AG08396 (cell line): ENCODE measurements at places on chromosomes 11 and 22.

DNA sequence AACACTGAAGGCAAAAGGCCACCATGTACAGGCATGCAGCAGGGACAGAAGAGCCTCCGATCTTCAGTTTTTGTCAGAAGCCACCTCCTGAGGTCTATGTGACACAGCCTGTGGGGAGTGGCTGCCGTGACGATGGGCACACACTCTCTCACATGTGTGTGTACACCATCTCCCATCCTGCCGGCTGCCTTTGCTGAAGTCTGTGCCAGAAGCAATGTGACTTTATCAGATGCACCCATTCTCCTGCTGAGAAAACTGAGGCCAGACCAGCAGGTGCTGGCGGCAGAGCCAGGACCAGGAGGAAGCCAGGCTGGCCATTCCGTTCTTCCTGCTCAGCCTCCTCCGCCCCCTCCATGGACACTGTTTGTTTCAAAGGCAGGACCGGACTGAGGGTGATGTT, 16.7 kb downstream of the SHANK2 start:
- no peak for DNase-seq

GRCh38 chr22:47484960-47485569, 722.6 kb downstream of the TBC1D22A start:
- DNase-seq: no peak

DNA sequence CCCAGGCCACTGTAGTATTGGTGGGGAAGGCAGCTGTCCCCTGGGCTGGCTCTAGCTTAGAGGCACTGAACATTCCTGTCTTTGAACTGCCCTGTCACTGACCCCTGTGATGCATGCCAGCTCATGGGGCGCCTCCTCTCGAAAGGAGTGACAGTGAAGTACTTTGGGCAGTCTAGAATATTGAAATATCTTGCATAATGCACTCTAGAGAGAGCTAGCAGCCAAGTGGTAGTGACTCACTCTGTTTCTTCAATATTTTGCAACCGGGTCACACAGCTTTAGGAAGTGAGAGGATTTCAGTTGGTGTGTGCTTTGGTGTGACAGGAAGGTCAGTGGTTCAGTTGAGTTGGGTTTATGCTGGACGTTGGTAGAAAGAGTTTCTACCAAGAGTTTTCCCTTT, 35.5 kb upstream of the ST14 start:
- DNase-seq: peak; percentile 75

- DNase-seq: no peak
Observed at GRCh38 chr11:10116588-10116987, 177.4 kb downstream of the SBF2 start.

DNA sequence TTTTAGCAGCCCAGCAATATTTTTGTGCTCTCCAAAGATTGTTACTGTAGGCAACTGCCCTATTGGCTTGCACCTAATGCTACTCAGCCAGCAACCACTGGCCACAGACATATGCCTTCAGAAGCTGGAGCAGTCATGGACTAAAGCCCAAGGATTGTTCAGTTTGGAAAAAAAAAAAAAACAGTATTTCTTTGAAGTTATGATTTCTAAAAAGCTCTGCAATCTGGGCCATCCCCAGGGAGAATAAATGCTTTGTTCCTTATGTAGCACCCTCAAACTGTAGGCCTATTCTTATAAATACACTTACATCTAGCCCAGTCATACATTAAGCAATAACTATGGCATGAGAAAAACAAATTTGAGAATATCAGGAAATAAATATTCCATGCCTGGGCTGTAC, 2190.5 kb upstream of the RAG2 start:
- DNase-seq: no peak

GRCh38 chr11:57711414-57712255, at the start of gene MED19:
MED19 (minus strand) TSS chr11:57712215; CDS start chr11:57712179, 36 bp downstream.
- peak; percentile 73 for DNase-seq

DNA sequence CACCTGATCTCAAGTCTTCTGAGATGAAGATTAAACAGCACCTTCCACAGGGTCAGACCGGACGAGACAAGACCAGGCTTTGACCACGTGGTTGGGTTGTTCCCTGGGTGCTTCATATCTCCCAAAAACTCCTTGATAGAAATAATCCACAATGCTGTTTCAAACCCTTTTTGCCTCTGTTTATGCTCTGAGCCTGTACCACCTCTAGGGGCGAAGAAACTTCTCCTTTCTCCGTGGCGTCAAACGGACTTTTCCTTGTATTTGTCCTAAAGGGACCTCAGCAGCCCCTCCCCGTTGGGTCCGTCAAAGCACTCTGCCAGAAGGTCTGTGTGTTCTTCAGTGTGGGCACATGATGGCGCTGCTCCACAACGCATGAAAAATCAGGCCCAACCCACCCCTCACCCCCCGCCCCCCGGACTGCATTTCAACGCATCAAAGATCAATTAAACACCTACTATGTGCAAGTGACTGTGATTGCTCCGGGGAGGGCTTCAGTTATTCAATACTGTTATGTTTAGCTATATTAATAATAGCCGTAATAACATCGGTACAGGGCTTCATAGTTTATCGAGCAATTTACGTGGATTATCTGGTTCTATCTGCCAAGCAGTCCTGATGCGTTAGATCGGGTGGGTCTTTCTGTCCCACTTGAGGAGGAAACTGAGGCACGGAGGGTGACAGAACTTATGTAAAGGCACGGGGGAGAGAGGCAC, 17.3 kb upstream of the EIF3D start:
- DNase-seq: peak; percentile 61

DNA sequence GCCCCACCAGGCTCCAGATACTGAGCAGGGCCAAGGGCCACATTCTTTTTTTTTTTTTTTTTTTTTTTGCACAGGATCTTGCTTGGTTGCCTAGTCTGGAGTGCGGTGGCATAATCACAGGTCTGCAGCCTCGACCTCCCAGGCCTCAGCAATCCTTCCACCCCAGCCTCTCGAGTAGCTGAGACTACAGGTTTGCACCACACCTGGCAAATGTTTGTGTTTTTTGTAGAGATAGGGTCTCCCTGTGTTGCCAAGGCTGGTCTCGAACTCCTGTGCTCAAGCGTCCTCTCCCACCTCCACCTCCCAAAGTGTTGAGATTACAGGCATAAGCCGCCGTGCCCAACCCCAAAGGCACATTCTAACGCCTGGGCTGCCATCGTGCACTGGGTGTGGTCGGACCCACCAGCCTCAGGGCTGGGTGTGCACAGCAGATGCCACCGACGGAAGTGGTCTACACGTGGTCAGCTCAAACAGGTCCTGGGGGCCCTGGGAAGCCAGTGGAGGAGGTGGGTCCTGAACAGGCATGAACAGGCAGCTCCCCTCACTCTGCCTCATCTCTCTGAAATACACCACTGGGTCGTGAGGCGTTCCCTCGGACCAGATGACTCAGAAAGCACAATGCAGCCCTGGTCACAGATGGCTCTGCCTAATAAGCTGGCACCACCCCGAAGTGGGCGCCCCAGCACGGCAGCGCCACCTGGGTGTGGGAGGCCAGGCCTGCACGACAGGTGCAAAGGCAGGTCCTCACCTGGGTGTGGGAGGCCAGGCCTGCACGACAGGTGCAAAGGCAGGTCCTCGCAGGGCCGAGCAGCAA, 5.1 kb upstream of the B4GALNT4 start:
- peak; percentile 64 for DNase-seq

GRCh38 chr22:20080776-20081654, 974 bp downstream of the DGCR8 start:
- DNase-seq: peak; percentile 74

DNA sequence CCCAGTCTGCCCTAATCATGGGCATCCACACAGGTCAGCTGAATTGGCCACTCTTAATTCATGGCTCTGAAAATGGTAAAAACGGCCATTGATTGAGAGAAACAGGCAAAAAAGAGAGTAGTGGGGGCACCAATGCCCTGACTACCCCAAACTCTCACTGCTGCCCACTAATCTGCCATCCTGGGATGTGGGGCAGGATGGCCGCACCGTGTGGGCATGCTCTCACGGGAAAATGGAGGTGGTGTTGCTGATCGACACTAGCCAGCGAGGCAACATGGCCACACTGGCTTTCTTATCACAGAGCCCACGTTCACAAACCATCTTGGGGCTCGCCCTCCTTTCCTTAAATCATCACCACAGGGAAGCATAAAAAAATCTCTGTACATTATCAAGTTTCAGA, 11.2 kb upstream of the TUB start:
- no peak for DNase-seq

DNA sequence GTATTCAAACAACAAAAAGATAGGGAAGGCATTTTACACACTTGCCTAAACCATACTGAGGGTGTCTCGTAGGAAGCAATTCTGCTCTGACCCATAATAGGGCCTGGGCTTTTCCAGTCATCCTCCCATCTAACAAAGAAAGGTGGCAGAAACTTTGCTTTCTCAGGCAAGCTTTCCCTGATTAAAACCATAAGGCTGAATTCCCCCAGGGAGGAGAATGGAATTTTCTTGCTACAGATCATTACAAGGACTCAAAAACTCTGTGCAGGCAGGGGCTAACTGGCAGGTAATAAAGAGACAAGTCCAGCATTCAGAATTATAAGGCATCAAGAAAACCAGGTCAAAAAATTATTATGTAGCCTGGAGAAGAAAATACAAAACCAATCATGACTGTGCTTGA, 90.4 kb downstream of the RBFOX2 start:
- DNase-seq: no peak

- DNase-seq: no peak
Observed at GRCh38 chr11:12148466-12148865, 38.1 kb downstream of the MICAL2 start.
